Smooth muscle cell of trachea (primary cell): ENCODE measurements at places on chromosomes 7 and 10. TPM values are rescaled to one million over a fixed set of nuclear protein-coding genes. Genes with fewer than 3 reads are reported as not detected.

The CHRM2 gene
- total RNA-seq: 1.7 and 12.4 TPM in 2 replicates

The TMEM178B gene
- total RNA-seq: under 0.01 TPM in 1 of 2 replicates, not detected in the other

The CCNJ gene
- 2.8 and 4.6 TPM in 2 replicates for total RNA-seq

The GSTO2 gene
- total RNA-seq: 3.8 and 7.9 TPM in 2 replicates

The NODAL gene
- total RNA-seq: not detected in 2 replicates

The CDK1 gene
- 2.5 and 52.1 TPM in 2 replicates for total RNA-seq

The UPK3B gene
- total RNA-seq: 0.44 TPM in 1 of 2 replicates, not detected in the other

The EBF3 gene
- 9.9 and 16.5 TPM in 2 replicates for total RNA-seq

The SUN3 gene
- total RNA-seq: not detected in 2 replicates
